ENCODE measurements at places on chromosomes 3 and 15. TPM values are rescaled to one million over a fixed set of nuclear protein-coding genes. Genes with fewer than 3 reads are reported as not detected.

GPR176 gene
- total RNA-seq: 1.2 TPM

GRM7 gene
- 0.14 TPM for total RNA-seq

SEMA3F gene
- total RNA-seq: 14.6 TPM

GHRL gene
- total RNA-seq: 0.51 TPM

CD86 gene
- total RNA-seq: 3.7 TPM

SLC2A2 gene
- not detected for total RNA-seq

TRIM42 gene
- total RNA-seq: not detected

COL6A6 gene
- not detected for total RNA-seq

All from mucosa of descending colon (tissue), 3 donors.